ENCODE measurements at places on chromosomes 2 and 18. TPM values are rescaled to one million over a fixed set of nuclear protein-coding genes. Genes with fewer than 3 reads are reported as not detected.

DNA sequence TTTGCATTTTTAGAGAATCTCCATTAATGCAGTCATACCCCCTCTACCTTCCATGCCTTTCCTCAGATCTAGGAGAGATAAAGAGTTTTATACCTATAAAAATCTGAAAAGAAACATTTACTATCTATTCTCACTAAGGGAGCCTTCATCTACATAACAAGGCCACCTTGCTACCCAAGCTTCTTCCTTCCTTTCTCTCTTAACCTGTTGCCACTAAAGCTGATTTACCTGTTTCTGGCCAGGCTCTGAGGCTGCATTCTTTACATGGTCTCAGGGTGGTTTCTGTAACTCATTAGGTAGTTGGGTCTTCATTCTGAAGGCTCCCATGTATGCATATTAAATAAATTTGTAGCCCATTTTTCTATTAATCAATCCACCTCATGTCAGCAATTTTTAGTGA, 391.6 kb downstream of the DLGAP1 start:
- DNase-seq = no peak
- H3K4me3 ChIP-seq = no peak overlapping the region
- H3K4me1 ChIP-seq = no peaks in the 10 kb centered on the region
- no peaks in the 10 kb centered on the region for H3K36me3 ChIP-seq
- H3K27me3 ChIP-seq = no peaks in the 10 kb centered on the region

- H3K27me3 ChIP-seq = no peaks in the 10 kb centered on the region
- H3K27ac ChIP-seq = no peak overlapping the region
- DNase-seq = no peak
- no peak overlapping the region for H3K4me3 ChIP-seq
- no peaks in the 10 kb centered on the region for H3K36me3 ChIP-seq
- H3K4me1 ChIP-seq = no peaks in the 10 kb centered on the region
Observed at GRCh38 chr2:142545036-142545435, 332.4 kb upstream of the KYNU start.

GRCh38 chr18:52219102-52219501, 120.9 kb upstream of the DCC start:
- no peak overlapping the region for H3K27ac ChIP-seq
- no peak for DNase-seq
- H3K36me3 ChIP-seq = no peaks in the 10 kb centered on the region

- H3K36me3 ChIP-seq = no peaks in the 10 kb centered on the region
- no peak for DNase-seq
- H3K4me3 ChIP-seq = no peak overlapping the region
Observed at GRCh38 chr2:71586471-71586870, 133.1 kb downstream of the DYSF start.

DNA sequence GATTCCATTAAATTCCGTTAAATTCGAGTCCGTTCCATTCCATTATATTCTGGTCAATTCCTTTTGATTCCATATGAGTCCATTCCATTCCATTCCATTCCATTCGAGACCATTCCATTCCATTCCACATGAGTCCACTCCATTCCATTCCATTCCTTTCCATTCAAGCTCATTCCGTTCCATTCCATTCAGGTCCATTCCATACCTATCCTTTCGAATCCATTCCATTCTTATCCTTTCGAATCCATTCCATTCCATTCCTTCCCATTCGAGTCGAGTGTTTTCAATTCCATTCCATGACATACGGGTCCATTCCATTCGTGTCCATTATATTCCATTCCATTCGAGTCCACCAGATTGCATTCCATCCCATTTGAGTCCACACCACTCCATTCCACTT, 1127.4 kb downstream of the RPIA start:
- DNase-seq = no peak
- no peak overlapping the region for H3K27ac ChIP-seq
- H3K4me3 ChIP-seq = no peak overlapping the region
- no peaks in the 10 kb centered on the region for H3K27me3 ChIP-seq

DNA sequence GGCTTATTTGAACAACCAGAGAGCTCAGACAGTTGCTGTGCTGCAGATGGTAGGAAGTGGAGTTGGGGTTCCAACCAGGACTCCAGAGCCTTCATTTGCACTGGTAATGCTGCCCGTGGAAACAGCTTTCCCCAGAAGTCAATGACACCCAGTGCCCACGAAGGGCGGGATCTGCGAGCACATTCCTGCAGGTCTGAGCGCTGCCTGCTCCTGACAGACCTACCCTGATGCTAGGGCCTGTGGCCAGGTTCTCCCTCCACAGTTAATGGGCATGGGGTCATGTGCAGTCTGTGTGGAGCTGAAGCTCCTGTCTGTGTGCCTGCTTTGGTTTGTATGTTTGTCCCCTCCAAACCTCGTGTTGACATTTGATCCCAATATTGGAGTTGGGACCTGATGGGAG, 299.0 kb upstream of the HS6ST1 start:
- no peak for DNase-seq
- no peaks in the 10 kb centered on the region for H3K36me3 ChIP-seq
- H3K4me1 ChIP-seq = no peaks in the 10 kb centered on the region
- H3K27me3 ChIP-seq = no peaks in the 10 kb centered on the region

DNA sequence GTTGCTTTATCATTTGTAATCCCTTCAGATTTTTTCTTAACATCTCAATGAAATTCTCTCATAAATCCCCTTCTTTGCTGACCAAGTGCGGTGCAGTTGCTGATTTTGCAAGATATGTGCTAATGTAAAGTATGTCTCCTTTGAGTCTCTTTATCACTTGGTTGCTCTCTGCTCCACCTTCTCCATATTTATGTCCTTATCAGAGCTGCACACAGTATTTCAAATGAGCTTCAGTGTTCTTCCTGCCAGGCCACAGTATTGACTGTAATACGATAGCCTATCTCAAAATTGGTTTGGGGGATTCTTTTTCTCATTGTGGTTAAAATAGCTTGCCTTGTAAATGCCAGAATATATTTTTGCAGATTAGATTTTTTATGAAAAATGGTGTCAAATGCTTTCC, 32.2 kb downstream of the MAIP1 start:
- H3K27me3 ChIP-seq = no peaks in the 10 kb centered on the region
- no peaks in the 10 kb centered on the region for H3K36me3 ChIP-seq
- no peak overlapping the region for H3K4me3 ChIP-seq
- DNase-seq = no peak

- no peaks in the 10 kb centered on the region for H3K4me1 ChIP-seq
- DNase-seq = no peak
- no peak overlapping the region for H3K27ac ChIP-seq
- no peak overlapping the region for H3K4me3 ChIP-seq
- H3K27me3 ChIP-seq = no peaks in the 10 kb centered on the region
- H3K36me3 ChIP-seq = no peaks in the 10 kb centered on the region
Observed at GRCh38 chr18:76943542-76944339, 121.4 kb downstream of the ZNF236 start.

DNA sequence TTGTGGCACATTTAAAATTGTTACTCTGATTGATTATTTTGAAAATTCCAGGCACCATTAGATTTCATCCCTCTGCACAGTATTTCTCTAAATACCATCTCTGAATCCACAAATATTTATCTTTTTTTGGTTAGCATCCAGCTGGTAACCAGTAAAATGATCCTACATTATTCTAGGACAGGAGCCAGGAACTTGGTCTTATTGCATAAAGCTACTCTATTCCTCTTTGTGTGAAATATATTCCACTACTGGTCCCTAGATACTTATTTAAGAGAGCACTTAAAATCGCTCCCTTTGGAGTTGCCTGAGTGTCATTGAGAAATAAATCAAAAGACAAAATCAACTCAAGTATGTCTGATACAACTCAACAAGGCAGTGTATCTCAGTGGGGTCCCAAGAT, 7.4 kb upstream of the MBOAT2 start:
- no peak for DNase-seq
- H3K27me3 ChIP-seq = no peaks in the 10 kb centered on the region
- H3K36me3 ChIP-seq = no peaks in the 10 kb centered on the region
- H3K4me3 ChIP-seq = no peak overlapping the region

DNA sequence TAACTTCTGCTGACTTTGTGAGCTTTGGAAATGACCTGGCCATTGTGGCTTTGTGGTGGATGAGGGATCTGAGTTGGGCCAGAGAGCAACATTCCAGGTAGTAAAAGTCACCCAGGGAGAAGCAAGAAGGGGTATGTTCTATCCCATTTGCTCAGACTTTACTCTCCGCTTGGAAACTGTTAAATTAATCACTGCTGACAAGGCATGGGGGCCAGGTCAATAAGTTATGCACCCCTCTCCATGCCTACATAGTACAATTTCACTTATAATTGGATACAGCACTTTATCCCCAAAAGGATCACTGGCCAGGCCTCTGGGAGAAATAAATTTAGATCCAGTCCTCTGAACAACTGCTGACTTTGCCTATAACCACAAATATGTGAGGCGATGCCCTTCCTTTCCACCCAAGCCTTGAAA, 92.1 kb downstream of the RPRM start:
- no peaks in the 10 kb centered on the region for H3K27me3 ChIP-seq
- no peaks in the 10 kb centered on the region for H3K4me1 ChIP-seq
- no peaks in the 10 kb centered on the region for H3K36me3 ChIP-seq
- DNase-seq = no peak
- no peak overlapping the region for H3K27ac ChIP-seq

GRCh38 chr18:48924630-48925490, 25.9 kb downstream of the SMAD7 start:
- no peaks in the 10 kb centered on the region for H3K27me3 ChIP-seq
- no peak overlapping the region for H3K27ac ChIP-seq
- H3K4me3 ChIP-seq = no peak overlapping the region

DNA sequence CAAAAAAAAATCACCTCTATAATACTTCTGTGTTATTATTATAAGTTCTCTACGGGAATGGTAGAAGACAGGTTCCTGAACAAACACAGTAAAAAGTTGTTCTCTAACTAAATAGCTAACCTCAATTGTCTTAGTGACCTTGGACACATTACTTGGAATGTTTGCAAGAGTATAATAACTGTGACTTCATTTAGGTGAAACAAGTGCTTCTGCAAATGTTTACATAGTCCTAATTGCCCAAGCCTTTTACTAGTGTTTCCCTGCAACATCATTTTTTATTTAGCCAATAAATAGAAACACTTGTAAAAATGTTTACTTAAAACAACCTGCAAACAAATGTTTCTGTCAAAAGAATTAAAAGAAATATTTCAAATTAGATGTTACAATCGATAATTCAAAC, 9.9 kb downstream of the PLEKHM3 start:
- H3K27me3 ChIP-seq = no peaks in the 10 kb centered on the region
- H3K4me3 ChIP-seq = no peak overlapping the region
- no peaks in the 10 kb centered on the region for H3K36me3 ChIP-seq
- no peak overlapping the region for H3K27ac ChIP-seq
- peaks cover 6% of the 10 kb centered on the region for H3K4me1 ChIP-seq

- DNase-seq = no peak
- no peak overlapping the region for H3K4me3 ChIP-seq
- H3K27me3 ChIP-seq = no peaks in the 10 kb centered on the region
- no peak overlapping the region for H3K27ac ChIP-seq
- no peaks in the 10 kb centered on the region for H3K4me1 ChIP-seq
Observed at GRCh38 chr2:137960223-137960622, 4.0 kb upstream of the HNMT start.

DNA sequence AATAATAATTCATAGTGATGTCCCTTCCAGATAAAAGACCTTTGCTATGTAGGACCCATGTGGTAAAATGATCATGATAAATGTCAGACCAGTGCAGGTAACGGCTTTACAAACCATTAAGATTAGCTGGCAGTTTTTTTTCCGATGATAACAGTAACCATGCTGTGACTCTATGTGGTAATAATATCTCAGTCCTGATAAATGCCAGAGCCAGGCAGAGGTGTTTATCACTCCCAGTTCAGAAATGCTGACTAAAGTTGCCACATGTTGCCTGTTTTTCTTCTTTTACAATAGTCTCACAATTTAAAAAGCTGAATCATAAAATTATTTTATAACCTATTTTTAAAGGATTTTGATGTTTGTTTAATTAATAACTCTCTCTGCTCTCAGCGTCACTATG, 565.1 kb downstream of the ARHGAP15 start:
- H3K27me3 ChIP-seq = no peaks in the 10 kb centered on the region
- no peak overlapping the region for H3K4me3 ChIP-seq
- H3K36me3 ChIP-seq = no peaks in the 10 kb centered on the region
- DNase-seq = no peak
- H3K4me1 ChIP-seq = no peaks in the 10 kb centered on the region

DNA sequence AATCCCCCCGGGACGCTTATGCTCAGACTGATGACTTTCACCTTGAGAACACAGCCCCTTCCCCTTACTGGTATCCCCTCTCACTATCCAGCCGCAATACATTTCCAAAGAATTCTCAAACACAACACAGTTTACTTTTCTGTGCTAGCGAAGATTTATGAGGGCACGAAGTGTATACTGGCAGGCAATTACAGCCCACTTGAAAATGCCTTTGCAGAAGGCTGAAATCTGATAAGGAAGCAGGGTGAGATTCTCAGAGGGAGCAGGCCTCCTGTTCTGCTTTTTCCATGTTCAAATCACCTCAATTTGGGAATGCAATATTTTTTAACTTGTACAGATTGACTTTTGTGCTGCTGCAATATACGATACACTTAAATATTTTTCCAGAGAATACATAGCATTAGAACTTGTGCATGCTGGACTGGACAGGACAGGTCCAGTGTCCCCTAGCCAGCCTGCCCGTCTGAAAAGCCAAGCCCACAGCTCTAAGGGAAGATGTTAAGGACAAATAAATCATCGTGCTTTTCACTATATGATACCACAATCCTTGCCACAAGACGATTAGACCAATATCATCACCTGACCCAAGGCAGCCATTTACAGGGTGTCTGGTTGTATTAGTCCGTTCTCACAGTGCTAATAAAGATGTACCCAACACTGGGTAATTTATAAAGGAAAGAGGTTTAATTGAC, 262.1 kb downstream of the EPHA4 start:
- no peak overlapping the region for H3K27ac ChIP-seq
- peaks cover 19% of the 10 kb centered on the region for H3K27me3 ChIP-seq
- H3K4me3 ChIP-seq = no peak overlapping the region
- H3K4me1 ChIP-seq = no peaks in the 10 kb centered on the region
- no peaks in the 10 kb centered on the region for H3K36me3 ChIP-seq

DNA sequence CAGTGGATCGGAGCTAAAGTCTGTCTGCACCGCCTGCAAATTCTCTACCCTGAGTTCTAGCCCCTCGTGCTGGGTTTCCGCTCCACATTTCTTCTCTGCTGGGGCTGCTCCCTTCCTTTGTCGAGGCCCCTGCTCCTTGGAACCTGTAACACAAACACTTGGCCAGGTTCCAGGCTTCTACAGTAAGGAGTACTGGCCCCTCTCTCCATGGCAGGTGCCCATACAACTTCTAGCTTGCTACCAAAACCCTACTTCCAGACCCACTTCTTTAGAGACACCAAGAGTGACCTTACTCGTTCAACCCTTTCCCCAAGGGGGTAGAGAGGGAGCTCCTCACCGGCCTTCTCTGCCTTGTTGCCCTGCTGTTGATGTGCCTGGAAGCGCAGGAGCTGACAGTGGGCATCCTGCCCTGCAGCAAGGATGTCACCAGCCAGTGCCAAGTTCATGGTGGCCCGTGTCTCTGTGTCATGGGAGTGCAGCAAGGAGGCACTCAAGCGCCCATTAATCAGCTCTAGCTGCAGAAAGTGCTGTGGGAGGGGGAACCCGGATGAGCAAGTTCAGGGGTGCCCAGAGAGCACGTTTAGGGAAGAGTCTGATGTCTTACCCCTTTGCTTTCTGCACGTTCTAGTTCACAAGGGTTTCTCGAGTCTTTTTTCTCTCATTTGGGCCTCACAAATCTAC, 1.1 kb downstream of the PREB start:
- H3K27ac ChIP-seq = peak overlapping the region; percentile 81
- H3K4me1 ChIP-seq = peaks cover 4% of the 10 kb centered on the region
- no peaks in the 10 kb centered on the region for H3K27me3 ChIP-seq
- peak overlapping the region; percentile 99 for H3K4me3 ChIP-seq

The LIMS2 gene
- 3.7 TPM for total RNA-seq

The TMEM200C gene
- not detected for total RNA-seq

The CRACDL gene
- total RNA-seq = 1.1 TPM

The KIF1A gene
- 0.27 TPM for total RNA-seq

The GYPC gene
- total RNA-seq = 0.66 TPM

Measured in HCT116 (cell line).